ENCODE measurements at places on chromosomes 7 and 10. TPM values are rescaled to one million over a fixed set of nuclear protein-coding genes. Genes with fewer than 3 reads are reported as not detected.

GRCh38 chr7:68309806-68310205 is 1288.5 kb upstream of the AUTS2 start:
- DNase-seq: no peak

The ITGA8 gene
- not detected for total RNA-seq

The GPR37 gene
- 1.4 TPM for total RNA-seq

The MBL2 gene
- not detected for total RNA-seq

The FAM25G gene
- total RNA-seq: not detected

The UPK3BL1 gene
- total RNA-seq: 21.7 TPM

The PAPSS2 gene
- 2.3 TPM for total RNA-seq
